ENCODE measurements at places on chromosomes 7 and 10.
A peak's percentile ranks its signal among the peaks of the same experiment; 100 is the strongest.

DNA sequence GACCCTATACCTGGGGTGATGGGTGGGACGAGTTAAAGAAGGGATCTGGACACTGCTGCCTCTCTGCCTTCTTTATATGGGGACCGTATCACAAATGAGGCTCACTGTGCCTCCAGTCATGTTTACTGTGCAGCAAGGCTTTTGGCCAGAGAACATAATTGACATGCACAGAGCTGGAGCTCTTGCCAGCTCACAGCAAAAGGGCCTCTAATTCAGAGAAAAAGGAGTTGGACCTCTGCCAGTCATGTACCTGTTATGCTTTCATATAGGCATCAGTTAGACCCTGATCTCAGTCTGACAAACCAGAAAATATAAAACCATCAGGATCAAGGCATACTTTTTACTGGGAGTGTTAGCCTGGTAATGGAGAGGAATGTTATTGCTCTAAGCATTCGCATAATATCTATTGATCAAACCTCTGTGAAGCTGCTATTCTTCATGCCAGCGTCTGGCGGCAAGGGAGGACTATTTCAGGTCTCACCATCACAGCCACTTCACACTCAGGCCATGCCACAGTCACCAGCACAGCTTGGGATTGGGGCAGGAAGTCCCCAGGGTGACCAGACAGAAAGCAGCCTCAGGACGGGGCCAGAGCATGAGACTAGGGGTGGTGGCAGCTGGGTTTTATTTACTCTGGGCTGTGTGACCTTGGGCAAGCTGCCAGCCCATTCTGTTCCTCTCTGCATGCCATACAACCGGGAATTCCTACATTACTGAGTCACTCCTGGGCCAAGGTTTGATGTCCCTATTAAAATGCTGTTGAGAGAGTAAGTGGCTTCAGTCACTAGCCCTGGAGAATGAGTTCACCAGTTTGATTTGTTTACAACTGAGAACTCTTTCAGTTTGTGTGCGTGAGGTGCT lies 90.1 kb downstream of the NPSR1 start:
- peak; percentile 85 for DNase-seq

- DNase-seq = no peak
Observed at GRCh38 chr10:1375346-1376170, 319.4 kb downstream of the WDR37 start.

DNA sequence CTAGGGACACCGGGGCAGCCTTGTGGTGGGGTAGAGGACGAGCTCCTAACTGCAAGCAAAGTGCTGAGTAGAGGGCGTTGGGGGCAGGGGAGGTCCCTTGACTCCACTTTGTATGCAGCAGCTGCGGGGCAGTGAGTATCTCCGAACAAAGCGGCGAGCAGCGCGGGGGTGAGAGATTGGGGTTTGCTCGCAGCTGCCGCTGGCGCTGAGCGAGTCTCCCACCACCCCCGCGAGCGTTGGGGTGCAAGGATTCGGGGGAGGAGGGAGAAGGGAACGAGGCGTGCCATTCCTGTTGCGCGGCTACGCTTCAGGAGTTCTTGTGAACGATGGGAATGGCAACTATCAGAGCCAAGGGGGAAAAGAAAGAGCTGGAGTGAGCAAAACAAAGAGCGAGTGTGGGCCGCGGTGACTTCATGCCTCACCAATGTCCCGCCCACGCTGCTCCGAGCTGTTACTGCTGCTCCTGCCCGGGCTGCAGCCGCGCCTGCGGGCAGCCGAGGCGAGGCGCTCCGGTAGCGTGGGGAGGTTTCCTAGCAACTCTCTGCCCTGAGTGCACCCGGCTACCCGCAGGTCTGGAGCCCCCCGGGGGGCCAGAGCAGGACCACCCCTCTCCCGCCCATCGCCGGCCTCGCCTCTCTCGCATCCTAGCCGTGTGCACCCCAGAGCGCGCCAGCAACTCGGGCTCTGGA lies at the start of gene ITGB8:
Gene ITGB8, plus strand, starts transcription at position 662 of the 689 bp plus-strand sequence. CDS start 907 bp downstream, outside the sequence.
- DNase-seq = peak; percentile 92

GRCh38 chr7:104584620-104585019 lies 256.2 kb downstream of the LHFPL3 start:
- DNase-seq = peak; percentile 9
